ENCODE measurements at places on chromosomes 3 and 15. TPM values are rescaled to one million over a fixed set of nuclear protein-coding genes. Genes with fewer than 3 reads are reported as not detected.

Gene CD200R1L
- total RNA-seq = not detected

Gene HGD
- not detected for total RNA-seq

Gene CASR
- not detected for total RNA-seq

Gene ABHD6
- 19.5 TPM for total RNA-seq

Gene EXD1
- total RNA-seq = not detected

Gene SLC51B
- not detected for total RNA-seq

Gene FBXO40
- under 0.01 TPM for total RNA-seq

Gene GABRR3
- not detected for total RNA-seq

Gene A4GNT
- not detected for total RNA-seq

DNA sequence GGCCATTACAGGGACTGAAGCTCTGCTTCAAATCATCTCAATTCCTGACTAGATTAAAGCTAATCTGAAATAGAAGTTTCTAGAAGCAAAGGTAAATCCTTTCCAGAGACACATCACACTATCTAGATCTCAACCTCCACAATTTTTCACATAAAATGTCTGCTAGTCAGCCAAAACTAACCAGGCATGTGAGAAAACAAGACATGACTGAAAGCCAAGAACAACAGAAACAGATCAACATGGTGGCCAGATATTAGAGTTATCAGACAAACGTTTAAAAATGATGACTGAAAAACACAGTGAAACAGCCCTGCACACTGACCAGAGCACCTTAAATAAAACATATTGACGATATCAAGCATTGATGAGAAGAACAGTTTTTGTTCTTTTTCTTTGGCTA lies 59.1 kb downstream of the SUMF1 start:
- no peak for DNase-seq

GRCh38 chr3:53198256-53198977 lies 37.4 kb downstream of the PRKCD start:
- no peak for DNase-seq

GRCh38 chr3:32592696-32593353 lies 22.2 kb upstream of the DYNC1LI1 start:
- DNase-seq = no peak

DNA sequence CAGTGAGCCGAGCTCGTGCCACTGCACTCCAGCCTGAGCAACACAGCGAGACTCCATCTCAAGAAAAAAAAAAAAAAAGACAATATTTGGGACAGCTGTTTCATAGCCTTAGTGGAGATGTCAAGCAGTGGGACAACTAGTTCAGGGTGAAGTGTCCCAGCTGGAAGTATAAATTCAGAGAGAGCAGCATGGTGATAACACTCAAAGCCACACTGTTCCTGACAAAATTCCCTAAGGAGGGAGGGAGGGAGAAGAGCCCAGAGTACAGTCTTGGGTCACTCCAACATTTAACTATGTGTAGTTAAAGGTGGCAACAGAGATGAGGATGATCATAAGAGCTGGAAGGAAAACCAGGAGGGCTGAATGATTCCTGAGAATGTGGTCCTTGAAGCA lies 21.1 kb upstream of the IP6K2 start:
- no peak for DNase-seq

DNA sequence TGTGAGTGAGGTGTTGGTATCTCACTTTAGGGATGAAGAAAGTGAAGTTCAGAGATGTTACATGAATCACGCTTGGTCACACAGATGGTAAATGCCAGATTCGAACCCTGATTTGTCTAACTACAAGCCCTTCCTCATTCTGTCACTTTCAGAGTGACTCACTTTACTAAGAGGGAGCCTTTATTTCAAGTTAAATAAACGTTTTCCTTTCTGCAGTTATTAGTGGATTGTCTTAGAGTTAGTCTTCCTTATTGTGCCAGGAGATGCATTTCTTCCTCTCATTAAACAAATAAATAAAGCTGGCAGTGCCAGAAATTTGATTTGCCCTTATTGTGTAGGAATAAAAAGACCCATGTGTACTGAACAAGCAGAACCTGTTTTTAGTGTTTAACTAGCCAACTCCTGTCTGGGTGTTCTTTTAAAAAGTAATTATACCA lies 162.5 kb downstream of the AKAP13 start:
- no peak for DNase-seq

GRCh38 chr3:12194209-12194608 lies 35.5 kb upstream of the TIMP4 start:
- DNase-seq = peak; percentile 92

GRCh38 chr3:115502128-115502527 lies 121.2 kb upstream of the GAP43 start:
- no peak for DNase-seq

GRCh38 chr3:140440446-140440845 lies 237.4 kb upstream of the TRIM42 start:
- no peak for DNase-seq

DNA sequence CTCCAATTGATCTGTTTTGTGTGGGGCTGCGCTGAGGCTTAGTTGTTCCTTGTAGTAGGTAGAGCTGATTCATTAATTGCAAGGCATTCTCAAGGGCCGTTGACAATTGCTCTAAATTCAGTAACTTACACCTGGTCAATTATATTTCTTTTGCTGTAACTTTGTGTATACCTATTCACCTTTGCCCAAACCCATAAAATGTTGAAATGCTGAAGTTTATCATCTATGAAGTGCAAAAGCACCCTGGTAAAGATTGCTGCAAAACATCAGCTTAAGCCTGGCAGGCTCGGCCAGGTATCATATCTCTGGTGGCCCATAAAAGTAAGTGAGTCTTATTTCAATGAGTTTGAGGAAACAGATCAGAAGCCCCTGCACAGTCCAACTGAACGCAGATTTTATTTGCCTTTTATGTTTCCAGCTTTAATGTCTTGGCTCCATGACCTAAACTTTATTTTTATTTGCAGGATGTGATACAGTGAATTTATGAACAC lies 203.6 kb upstream of the SLCO3A1 start:
- no peak for DNase-seq

DNA sequence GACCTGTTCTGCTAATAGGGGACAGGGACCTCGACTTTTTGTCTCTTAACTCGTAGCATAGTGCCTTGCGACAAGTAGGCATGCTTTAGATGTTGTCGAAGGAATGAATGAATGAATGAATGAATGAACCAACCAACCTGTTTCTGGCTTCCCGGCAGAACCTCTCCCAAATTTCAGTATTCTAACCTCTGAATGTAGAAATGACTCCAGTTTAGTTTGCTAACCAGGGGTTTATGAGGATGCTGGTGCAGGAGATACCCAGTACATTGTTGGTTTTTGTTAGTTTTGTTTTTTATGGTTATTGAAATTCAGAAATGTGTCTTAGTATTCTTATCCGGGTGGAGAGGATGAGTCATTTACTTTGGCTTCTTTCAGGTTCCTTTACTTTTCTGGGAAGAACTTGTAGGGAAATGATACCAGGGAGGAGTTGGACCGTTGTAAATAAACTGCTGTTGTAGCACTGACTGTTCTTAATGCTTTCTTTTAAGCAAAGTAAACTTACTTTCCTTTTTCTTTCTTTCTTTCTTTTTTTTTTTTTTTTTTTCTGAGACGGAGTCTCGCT lies 29.6 kb upstream of the EHHADH start:
- DNase-seq = peak; percentile 13

GRCh38 chr3:48561045-48561736 lies 2.4 kb downstream of the UCN2 start:
- DNase-seq = peak; percentile 92

DNA sequence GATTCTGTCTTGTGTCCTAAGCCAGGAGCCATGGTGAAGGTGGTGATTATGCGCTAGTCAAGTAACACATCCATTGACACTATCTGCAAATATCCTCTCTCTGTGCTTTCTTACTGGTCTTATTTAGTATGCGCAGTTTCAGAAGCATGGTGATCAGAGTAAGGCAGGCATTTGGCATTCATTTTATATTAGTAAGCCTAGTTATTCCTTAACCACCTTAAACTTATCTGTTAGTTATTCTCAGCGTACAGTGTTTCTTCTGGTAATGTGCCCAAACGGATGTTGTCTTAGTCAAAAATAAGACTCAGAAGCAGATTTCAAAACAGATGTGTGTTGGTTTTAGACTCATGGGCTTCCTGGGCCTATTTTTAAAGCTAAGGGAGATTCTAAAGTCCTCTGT lies 329.2 kb downstream of the GRM7 start:
- DNase-seq = no peak

DNA sequence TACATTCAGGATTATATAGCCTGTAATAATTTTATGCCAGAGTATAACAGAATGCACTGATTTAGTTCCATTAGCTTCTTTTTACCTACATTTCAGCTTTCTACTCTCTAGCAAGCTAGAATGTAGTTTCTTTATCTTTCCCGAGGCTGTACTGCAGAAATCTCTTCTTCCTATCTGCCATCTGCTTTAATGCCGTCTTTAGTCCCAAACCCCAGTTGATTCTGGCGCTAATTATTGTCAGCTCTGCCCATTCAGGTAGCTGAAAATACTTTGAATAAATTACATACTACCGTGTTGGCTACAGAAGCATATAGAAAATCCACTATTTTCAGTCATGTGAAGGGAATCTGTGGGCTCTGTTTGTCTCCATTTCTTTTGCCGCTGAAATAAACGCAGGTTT lies 706.7 kb downstream of the NTRK3 start:
- no peak for DNase-seq

GRCh38 chr15:69215314-69216035 lies 55.0 kb downstream of the GLCE start:
- DNase-seq = no peak

GRCh38 chr3:122033023-122033422 lies 11.0 kb upstream of the ILDR1 start:
- DNase-seq = no peak

GRCh38 chr3:36674816-36675215 lies 89.5 kb downstream of the DCLK3 start:
- no peak for DNase-seq

DNA sequence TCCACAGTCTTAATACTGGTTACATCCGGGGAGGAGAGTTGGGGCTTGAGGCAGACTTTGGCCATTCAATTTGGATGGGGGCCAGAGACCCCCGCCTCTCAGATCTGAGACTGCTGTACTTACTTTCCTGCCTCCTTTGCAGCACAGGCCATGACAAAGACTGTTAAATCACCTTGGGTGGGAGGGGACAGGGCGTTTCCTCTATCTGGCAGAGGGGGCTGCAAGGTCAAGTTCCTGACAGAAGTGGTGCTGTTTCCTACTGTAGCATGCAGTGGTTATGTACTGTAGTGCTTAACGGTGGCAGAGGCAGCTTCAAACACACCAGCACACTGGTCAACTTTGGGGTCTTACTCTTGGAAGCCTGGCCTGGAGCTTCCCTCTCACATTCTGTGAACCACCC lies 261.2 kb upstream of the LRRFIP2 start:
- no peak for DNase-seq

DNA sequence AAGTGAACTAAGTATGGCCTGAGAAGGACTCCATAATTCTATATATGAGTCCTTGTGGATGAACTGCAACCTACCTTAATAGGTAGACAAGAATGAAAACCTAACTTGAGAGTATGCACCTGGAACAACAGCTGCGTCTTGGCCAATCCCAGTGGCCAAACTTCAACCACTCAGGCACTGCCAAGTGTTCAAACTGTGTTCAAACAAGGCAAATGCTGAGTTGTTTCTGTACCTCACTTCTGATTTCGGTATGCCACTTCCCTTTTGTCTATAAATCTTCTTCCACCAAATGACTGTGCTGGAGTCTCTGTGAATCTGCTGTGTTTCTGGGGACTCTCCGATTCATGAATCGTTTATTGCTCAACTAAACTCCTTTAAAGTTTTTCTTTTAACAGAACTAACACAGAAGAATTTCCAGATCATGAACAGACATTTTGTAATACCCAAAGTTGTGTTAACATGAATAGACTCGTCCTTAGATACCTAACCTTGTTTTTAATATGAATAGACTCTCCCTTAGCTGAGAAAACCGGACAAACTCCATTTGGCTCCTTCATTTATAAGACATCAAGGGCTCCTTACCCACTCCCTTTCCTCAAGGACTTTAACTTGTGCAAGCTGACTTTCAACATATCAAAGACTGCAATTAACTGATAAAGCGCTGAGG lies 4.1 kb downstream of the ZNF717 start:
- DNase-seq = no peak

DNA sequence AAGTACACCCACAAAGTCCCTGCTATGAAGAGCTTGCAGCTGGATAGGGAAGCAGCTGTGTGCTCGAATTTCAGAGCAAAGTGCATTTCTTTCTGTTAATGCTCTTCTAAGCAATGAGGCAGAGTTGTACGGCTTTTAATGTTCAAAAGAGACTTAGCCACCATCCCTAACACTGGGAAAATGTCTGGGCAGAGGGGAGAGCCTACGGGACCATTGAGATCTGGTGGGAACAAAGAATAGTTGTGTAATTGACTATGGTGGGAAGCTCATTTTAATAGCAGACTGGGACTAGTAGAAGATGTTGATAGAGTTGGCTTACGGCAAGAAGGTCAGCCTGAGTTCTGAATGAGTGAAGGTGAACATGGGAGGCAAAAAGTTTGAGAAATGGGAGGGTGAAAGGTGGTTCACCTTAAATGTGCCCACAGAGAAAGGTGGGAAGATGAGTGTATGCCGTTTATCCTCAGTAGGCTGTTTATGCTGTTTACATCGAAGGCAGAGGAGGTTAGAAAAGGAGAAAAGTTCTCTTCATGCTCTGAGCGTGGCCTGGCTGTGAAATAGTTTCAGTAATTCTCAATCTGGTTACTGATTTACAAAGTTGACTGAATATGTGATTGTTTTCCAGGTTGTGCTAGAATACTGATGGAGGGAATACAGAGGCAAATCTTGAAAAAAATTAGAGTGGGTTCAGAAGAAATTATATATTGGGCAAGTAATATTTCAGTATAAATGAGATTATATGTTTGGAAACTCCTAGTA lies 22.9 kb upstream of the UTS2B start:
- DNase-seq = no peak

DNA sequence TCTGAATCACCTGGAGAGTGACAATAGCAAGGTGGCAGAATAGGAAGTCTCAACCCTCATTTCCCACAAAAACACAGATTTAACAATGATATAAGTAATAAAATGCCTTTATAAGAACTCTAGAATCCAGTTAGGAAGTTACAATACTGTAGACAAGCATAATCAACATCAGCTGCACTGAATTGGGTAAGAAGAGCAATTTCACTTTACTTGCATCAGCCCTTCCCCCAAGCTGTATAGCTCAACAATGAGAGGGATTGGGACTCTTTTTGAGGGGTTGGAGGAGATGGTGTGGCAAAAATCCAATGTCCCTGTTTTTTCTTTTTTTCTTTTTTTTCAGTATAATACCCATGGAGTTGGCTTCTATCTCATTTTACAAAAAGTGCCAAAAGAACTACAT lies 63.1 kb downstream of the SERP1 start:
- DNase-seq = no peak

GRCh38 chr3:141289228-141289772 lies 57.7 kb downstream of the PXYLP1 start:
- DNase-seq = no peak

- DNase-seq = no peak
Observed at GRCh38 chr3:14719006-14719405, 44.1 kb downstream of the C3orf20 start.

GRCh38 chr3:140157161-140157560 lies 222.2 kb downstream of the CLSTN2 start:
- no peak for DNase-seq

Measured in RPMI7951 (cell line).